GM18507 (cell line): ENCODE measurements at places on chromosomes 3 and 15.

GRCh38 chr3:127739347-127740135 is 66.8 kb downstream of the ABTB1 start:
- DNase-seq: no peak

- no peak for DNase-seq
Measured at GRCh38 chr3:128052595-128053351, 536 bp downstream of the SEC61A1 start.

DNA sequence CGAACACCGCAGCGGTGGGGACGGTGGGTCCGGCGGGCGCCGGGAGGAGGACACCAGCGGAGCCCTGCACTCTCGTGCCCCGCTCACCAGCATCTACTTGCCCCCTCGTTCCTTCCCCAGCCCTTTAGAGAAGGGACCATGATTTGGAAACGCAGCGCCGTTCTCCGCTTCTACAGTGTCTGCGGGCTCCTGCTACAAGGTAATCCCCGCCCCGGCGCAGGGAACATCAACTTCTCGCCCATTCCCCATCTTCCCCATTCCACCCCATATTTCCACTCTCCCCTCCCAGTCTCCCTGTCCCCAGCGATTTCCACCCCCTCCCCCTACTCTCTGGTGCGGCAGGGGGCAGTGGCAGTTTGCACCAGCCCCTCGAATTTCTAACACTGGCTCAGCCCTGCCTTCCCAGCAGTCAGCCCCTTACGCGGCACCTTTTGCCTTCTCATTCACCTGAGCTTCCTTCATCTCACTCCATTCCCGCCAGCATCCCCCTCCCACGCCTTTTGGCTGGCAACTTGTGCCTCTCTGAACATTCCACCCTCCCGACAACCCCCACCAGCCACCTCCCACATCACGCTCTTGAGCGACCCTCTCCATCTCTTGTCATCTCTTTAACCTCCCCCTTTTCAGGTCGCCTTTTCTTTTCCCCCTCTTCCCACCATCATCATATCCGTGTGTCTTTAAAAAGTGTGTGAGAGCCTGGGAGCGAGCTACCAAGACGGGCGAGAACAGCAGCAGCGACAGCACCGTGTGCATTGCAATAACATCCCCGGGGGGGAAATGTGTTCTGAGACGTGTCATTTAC is 882 bp downstream of the CADM2 start:
- no peak for DNase-seq

DNA sequence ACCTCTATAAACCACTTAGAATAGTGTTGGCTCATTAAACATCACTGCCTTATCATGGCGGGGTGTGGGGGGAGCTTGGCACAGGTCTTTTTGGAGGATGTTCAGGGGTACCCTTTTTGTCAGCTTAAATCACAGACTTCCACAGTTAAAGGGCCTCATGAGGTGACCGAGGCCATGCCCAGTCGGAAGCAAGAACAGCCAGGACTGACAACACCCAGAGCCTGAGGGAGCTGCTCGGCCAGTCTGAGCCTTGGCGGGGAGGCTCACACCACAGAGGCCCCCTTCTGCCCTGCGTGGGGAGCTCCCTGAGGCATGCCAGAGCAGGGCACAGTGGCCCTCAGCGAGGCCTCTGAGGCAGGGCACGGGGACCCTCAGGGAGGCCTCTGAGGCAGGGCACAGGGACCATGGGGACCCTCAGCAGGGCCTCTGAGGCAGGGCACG is 49.5 kb downstream of the UMPS start:
- DNase-seq: no peak

- no peak for DNase-seq
Measured at GRCh38 chr3:194031867-194032635, 103.9 kb upstream of the HES1 start.

DNA sequence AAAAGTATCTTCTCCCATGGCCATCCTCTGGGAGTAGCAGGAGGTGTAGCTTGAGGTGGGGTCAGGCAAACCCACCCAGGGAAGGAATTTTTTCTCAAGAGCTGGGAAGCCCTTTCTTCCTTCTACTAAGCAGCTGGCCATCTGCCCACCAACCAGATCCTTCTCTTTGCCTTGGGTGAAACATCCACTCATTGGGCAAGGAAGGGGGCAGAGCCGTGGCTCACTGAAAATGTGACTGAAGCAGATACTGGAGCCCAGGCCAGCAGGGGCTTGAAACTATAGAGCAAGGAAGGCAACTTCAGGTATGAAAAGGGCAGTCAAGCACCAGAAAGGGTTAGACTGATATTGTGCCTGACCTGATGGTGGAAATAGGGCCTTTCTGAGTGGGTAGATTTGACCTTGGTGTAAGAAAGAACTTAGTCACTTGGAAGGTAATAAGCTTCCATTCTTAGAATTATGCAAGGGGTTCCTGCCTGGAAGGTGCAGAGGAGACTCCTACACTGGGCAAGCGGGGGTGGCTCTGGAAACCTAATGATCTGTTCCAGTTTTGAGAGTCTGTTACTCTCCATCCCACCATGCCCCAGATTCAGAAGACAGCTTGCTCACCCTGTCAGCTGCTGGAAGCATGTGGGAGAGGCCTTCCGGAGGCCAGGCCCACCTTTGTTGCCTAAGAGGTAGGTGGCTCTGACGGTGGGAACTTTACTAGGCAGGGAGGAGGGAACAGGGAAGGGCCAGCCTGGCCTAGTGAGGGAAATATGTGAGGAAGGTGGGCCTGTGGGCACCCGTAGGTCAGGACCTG is 22.0 kb upstream of the PLA2G4E start:
- DNase-seq: no peak

DNA sequence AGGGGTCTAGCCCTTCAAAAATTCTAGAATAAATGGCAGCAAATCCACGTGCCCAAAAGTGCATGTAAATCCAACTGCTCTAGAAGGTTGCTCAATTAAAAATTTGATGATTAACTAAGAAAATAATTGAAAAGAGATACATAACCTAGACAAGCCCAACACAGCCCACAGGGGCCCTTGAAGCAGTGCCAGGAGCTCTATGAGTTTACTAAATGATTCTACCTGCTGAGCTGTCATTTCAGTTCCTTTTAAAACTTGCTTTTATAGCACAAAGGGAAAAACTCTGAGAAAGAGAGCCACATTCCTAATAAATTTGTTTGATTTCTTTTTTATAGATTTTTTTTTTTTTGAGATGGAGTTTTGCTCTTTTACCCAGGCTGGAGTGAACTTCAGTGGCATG is 38.9 kb upstream of the GNB5 start:
- DNase-seq: no peak

GRCh38 chr3:124650798-124651197 is 79.5 kb upstream of the UMPS start:
- DNase-seq: no peak

DNA sequence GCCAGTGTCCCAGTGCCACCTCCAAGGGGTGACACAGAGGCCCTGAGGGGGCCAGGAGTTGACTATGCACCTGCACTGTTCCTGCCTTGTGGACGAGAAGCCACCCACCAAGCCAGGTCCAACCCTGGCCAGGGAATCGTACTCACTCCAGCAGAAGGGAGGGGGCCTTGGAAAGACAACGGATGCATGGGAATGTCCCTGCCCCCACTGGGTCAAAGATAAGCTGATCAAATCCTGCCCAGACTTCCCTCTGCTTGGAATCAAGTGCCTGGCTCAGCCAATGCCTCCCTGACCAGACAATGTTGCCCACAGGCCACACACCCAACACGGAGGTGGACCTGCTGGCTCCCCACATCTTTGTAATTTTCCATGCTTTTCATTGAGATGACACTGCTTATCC is 23.9 kb downstream of the CACNA2D2 start:
- no peak for DNase-seq

- DNase-seq: no peak
Measured at GRCh38 chr3:129831503-129831902, 62.0 kb downstream of the TMCC1 start.

- no peak for DNase-seq
Measured at GRCh38 chr3:129684270-129684669, 77.8 kb upstream of the PLXND1 start.

DNA sequence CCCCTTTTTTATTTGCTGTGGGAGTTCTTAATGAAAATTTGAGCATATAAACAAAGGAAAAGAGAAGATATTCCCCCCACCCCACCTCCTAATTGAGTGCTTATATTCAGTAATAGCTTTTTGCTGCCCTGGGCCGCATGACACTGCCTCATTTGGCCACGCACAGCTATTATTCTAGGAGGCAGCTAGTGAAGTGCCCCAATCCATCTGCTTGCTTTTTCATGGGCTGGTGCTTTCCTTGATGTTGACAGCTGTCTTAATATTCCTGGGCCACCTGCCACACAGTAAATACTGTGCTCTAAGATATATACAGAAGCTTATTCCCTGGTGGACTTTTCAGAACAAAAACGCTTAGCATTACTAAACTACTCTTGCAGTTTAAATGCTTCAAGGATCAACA is 3.8 kb upstream of the CRYBG3 start:
- no peak for DNase-seq

- no peak for DNase-seq
Measured at GRCh38 chr15:69762373-69763148, 309.9 kb downstream of the RPLP1 start.

DNA sequence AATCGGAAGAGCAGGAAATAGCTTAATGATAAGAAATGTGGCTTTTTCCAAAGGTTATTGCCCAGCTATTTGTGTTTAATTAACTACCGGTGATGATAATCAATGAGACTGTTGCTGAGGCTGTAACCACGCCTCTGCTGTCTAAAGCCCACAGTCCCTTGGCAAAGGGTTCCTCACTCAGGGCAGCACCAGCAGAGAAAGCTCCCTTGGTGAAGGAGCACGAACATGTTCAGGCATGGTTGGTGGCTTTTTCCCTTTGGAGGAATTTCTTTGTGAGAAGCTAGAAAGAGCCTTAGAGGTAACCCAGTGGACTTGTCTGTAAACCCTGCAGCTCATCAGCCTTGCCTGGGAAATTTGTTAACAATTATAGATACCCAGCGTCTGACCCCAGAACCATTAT is 7.5 kb upstream of the ST6GAL1 start:
- DNase-seq: no peak

DNA sequence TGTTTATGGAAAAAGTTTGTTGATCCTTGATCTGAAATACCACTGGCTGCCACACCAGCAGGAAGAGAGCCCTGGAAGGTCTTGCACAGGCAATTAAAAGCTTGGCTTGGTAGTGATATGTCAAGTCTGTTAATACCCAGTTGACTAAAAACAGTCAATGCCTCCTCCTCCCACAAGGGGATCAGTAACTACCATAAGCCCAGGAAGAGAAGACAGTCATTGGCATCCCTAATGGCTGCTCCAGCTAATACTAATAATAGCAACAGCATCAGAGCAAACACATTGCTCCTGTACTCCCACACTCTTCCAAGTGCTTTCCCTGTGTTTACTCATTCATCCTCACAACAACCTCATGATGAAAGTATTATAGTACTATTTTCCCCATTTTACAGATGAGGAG is 528.6 kb downstream of the TAFA4 start:
- DNase-seq: no peak

- no peak for DNase-seq
Measured at GRCh38 chr15:80414546-80415357, 10.6 kb downstream of the ARNT2 start.

DNA sequence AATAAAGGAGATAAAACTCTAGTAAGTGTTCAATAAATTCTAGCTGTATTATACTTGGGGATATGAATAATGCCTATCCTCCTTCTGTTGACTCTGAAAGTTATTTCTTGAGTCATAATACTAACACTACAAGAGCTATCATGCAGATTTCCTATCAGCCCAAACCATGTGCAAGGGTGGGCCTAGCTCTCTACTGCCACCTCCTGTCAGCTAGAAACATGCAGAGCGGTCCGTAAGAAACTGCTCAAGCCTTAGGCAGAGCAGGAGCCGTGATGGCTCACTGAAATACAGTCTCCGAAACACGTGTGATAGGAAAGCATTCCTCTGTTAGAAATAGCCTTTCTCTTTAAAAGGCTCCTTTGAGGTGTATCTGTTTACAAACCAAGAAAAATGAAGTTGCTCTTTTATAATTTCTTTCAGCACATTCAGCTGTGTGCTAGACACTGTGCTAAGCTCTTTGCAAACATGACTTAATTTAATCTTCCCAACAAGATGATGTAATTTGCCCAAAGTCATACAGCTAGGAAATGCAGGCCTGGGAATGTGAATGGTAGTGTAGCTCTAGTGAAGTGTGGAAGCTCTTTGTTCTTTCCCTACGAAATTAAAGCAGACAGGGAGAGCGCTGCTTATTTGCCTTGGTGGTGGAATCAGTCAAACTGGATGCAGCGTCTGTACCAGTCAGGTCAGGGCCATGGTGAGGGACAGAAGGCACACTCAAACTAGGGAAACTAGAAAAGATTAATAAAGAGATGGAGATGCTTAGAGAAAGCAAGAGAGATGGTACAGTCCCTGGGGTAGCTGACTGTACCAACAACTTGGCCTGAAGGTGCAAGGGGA is 43.1 kb downstream of the MTHFS start:
- DNase-seq: peak; percentile 39

DNA sequence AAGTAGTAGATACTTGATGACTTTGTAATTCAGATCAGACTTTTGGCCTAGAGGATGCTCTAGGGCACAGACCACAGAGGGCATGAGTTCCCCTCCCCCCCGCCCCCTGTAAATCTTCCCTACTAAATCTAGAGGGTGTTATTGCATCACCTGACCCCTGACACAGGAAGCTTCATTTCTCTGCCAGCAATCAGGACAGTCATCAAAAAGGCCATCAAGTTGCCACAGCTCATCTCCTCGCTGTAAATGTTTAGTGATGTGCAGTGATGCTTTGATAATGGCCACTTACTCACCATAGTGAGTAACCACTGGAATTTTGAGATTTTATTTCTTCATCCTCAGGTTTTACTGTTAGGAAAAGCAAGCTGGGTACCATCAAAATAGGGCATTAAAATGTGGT is 289.2 kb upstream of the CHRM5 start:
- DNase-seq: no peak

DNA sequence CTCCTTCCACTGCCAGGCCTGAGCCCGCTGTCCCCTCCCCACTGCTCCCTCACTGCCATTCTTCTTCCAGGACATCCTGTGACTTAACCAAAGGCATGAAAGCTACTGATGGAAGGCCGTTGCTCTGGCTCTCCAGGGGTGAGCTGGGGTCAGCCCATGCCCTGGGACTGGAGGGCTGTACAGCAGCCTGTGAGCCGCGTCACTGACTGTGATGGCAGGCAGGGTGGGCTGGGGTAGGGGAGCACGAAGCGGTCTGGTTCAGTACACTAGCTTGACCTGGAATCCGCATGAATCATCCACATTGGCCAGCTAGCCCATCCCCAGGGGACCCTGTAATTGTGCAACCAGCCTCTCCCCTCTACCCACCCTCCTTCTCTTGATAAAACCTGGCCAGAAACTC is 30.8 kb downstream of the CORO2B start:
- no peak for DNase-seq

- no peak for DNase-seq
Measured at GRCh38 chr3:57757642-57758297, 1.7 kb downstream of the SLMAP start.
